ENCODE measurements at places on chromosomes 13 and 19.

- no peak for DNase-seq
Observed at GRCh38 chr13:80618781-80619180, 277.9 kb upstream of the SPRY2 start.

DNA sequence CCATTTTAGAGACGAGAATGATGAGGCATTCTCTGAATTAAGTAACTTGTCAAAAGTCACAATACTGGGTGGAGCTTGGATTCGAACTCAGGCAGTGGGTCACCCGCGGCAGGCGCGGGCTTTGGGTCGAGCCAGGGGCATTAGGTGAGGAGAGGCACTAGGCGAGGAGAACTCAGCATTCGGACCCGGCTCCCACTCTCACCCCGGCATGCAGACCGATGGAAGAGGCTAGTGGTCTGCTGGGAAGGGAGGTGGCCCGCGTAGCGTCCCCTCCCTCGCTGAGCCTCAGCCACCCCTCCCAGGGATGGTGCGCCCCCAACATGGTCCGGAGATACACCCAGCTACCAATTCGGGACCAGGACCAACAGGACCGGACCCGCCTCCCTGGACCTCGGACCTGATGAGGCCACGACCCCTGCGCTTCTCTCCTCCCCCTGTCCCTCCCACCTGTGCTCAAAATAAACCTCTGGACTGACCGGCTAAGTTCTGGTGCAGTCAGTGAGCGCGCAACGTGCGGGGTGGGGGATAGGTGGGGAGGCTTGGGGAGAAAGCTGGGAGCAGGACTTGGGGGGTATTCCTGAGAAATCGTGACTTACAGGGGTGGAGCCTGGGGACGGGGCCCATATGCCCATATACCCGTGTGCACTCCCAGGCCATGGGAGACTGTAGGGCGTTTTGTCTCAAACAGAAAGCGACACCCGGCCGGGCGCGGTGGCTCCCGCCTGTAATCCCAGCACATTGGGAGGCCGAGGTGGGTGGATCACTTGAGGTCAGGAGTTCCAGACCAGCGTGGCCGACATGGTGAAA is 1.3 kb upstream of the SNAPC2 start:
- DNase-seq: no peak

GRCh38 chr19:16361254-16361653 is 36.6 kb downstream of the KLF2 start:
- DNase-seq: no peak

DNA sequence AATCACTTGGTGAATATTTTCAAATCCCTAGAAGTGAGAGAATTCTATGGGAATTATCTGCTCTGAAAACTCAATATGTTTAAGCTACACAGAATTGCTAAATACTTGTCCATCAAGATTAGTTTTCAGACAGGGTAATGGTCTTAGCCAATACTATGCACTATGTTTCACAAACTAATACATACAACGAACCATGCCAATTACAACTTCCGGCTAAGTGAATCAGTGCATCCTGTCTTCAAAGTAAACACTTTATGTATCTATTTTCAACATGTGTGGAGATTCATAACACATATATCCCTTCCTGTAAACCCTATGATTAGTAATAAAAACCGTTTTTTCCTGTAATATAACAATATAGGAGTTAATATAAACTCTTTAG is 181.5 kb downstream of the POSTN start:
- DNase-seq: no peak

- DNase-seq: no peak
Observed at GRCh38 chr13:94057618-94058186, 421.8 kb downstream of the DCT start.

GRCh38 chr13:20451397-20451796 is 74.3 kb downstream of the CRYL1 start:
- DNase-seq: no peak

- peak; percentile 7 for DNase-seq
Observed at GRCh38 chr19:42132851-42133528, 744 bp upstream of the POU2F2 start.

DNA sequence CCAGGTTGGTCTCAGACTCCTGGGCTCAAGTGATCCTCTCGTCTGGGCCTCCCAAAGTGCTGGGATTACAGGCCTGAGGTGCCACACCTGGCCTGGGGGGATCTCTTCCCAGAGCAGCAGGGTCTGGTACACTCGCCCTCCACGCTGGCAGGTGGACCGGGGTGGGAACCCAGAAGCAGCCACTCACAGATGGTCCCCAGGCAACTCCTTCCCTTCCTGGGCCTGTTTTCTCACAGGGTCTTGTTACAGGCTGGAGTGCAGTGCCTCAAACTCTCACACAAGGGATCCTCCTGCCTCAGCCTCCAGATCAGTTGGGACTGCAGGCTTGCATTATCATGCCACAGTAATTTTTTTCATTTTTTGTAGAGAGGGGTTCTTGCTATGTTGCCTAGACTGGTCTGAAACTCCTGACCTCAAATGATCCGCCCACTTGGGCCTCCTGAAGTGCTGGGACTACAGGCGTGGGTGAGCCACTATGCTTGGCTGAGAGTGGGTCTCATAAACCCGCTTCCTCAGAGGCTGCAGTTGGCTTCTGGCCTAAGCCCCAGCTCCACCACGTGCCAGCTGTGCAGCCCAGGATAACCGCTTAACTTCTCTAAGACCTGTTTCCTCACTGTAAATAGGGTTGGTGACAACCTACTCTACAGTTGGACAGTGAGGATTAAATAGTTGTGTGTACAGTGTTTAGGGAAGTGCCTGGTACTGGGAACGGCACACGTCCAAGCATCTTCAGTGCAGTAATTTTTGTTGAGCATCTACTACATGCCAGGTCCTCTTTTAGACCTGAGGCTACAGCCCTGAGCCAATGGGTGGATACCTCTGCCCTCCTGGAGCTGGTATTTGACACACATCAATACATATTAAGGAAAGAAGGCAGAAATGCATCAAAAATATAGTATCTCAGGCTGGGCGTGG is 871 bp upstream of the CCER2 start:
- no peak for DNase-seq

DNA sequence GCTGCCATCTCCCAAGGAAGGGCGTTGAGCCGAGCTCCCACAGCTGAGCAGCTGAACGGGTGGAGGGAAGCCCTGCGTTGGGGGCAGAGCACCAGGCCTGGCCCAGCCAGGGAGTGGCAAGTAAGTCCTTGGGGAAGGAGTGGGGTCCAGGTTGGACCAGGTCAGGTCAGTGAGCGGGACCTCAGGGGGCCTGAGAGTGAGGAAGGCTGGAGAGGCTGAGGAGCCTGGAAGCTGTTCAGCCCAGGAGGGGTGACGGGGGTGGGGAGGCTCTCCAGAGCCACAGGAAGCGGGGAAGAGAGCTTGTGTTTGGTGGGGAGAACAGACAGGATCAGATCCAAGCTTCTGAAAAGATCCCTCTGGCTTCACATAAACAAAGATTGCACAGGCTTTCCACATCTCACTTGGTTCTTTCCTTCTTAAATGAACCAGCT is 55.4 kb upstream of the ATP12A start:
- no peak for DNase-seq

- no peak for DNase-seq
Observed at GRCh38 chr13:73850104-73850873, 283.9 kb downstream of the KLF12 start.

GRCh38 chr19:13152356-13152973 is 2.3 kb downstream of the IER2 start:
- DNase-seq: no peak

DNA sequence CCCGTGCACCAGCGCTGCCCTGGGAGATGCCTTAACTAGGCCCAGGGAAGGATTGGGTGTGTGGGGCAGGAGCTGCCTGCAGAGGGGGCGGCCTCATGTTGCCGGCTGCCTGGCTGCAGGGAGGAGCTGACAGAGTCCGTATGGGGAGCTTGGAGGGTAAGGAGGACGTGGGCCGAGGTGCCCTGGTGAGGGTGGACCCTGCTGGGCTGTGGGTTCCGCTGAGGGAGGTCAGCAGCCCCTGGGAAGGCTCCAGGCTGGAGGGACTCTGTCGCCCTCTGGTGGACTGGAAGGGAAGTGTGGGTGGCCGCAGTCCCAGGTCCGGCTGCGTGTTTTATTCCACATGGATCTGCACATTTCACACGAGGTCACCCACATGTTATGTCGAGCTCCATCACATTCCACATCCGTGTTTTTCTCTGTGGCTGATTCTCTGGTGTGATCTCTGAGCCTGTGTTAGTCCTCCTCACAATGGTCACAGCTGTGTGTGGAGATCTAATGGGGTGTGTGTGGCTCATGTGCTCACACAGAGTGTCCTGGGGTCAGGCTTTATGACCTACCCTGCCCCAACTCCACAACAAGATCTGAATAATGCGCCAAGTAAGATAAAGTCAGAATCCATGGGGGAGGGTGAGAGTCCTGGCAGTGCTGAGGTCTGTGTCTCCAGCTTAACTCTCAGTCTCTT is 1.8 kb upstream of the CEACAM8 start:
- DNase-seq: peak; percentile 14

DNA sequence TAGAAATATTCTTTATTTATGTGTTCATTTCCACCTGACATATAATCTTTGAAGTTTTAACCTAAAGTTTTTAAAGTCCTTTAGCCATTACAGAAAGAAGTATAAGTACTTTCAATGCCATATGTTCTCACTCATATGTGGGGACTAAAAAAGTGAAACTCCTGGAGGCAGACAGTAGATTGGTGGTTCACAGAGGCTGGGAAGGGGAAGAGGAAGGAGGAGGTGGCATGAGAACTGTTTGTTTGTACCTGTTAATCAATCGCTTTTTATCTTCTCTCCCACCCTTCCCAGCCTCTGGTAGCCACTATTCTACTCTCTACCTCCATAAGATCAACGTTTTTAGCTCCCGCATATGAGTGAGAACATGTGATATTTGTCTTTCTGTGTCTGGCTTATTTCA is 131.1 kb downstream of the MYO16 start:
- no peak for DNase-seq

DNA sequence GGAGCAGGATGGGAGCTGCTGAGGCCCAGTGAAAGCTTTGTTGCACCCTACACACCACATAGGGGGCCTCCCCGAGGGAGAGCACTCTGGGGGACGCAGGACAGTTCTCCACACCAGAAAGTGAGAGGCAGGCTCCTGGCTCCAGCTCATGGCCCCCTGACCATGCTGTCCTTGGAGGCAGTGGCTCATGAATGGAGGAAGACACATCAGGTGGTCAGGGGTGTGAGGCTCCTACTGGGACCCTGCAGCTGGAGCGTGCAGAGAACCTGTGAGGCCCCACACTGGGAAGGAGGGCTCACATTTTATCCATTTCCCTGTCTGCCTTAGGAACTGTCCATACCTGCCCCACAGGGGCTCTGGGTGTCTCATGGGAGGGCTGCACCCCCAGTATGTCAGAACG is 85.3 kb downstream of the ZNF536 start:
- no peak for DNase-seq

DNA sequence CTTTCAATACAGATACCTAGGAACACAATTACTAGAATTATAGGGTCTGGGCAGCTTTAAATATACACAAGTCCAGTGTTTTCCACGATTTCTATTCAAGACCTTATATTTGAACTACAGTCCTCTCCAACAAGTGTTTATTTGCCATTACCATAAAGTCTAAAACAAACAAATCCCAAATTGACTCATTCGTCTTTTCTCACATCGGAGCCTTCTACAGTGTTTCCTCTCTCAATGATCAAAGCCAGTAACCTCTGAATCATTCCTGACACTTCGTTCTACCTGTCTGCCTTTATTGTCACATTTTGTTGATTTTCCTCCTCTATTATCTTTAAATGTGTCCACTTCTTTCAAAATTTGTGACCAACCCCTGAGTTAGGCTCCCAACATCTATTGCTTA is 1356.5 kb upstream of the SLC10A2 start:
- DNase-seq: no peak

- DNase-seq: no peak
Observed at GRCh38 chr13:52949044-52949443, 79.6 kb upstream of the OLFM4 start.

DNA sequence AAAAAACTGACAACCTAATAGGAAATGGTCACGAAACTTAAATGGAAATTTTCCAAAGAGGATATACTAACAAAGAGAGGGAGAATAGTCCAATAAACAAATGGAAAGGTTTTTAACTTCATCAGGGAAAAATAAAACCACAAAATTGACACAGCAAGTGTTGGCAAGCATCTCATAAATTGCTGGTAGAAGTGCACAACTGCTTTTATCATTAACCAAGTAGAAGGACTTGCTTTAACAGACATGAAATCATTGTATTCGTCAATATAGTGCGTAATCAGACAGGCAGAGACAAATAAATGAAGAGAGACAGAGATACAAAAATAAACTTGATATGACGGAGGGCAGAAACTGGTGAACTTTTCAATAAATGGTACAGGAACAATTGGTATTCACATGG is 7.4 kb downstream of the TGDS start:
- no peak for DNase-seq

GRCh38 chr13:47897411-47898050 is 103.5 kb downstream of the SUCLA2 start:
- no peak for DNase-seq

GRCh38 chr19:18339723-18340122 is 675 bp upstream of the PGPEP1 start:
- no peak for DNase-seq

DNA sequence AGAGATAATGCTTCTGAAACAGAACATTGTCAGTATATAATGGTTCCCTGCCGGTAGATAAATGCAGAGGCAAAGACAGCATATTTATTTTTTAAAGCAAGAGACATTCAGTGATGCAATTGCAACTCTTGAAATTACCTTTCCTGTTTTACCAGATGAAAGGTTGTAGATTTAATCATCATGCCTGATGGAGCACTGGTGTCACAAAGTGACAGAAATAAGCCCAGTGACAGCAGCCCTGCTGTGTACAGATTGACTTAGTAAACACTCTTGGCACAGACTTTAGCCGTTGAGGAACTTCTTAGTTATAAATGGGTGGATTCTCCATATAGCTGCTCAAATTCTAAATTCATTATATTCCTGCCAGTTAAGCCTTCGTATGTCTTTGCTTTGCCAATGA is 172.5 kb downstream of the ITGBL1 start:
- DNase-seq: no peak

- DNase-seq: no peak
Observed at GRCh38 chr13:27661017-27661416, 39.3 kb downstream of the POLR1D start.

DNA sequence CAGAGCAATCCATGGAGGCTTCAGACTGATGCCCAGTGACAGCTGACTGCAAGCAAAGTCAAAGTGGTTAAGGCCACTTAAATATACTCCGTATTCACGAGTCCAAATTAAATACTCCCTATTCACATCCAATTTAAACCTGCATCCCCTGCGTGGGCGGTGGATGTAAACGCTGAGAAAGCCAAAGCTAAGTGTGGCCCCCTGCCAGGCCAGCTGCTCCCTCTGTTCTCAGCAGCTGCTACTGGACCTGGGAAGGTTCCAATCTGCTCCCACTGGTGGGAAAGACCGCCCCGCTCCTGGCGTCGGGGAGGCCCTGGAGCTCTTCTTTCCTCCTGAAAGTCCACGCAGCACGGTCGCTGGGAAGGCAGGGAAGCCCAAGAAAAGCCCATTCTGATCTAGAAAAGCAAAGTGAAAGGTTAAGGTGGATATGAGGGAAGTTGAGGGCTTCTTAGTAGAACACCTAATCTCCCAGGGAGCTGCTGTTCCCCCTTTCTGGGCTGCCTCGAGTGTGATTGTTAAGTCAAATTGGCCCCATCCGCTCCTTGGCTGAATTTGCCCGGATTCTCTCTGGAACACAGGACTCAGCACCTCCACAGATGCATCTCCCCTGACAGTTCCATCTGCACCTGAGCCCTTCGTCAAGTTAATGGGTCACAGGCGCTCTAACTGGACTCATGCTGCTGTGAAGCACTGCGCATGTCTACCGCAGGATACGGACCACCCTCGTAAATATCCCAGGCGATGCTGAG is 205.5 kb downstream of the USP12 start:
- DNase-seq: no peak
